ENCODE measurements at places on chromosomes 2 and 18.

GRCh38 chr2:129806317-129806716, 173.1 kb upstream of the RAB6C start:
- no peak overlapping the region for H3K27ac ChIP-seq
- peaks cover 16% of the 10 kb centered on the region for H3K27me3 ChIP-seq
- no peak overlapping the region for H3K4me3 ChIP-seq
- DNase-seq = no peak
- H3K36me3 ChIP-seq = no peaks in the 10 kb centered on the region
- no peaks in the 10 kb centered on the region for H3K4me1 ChIP-seq

DNA sequence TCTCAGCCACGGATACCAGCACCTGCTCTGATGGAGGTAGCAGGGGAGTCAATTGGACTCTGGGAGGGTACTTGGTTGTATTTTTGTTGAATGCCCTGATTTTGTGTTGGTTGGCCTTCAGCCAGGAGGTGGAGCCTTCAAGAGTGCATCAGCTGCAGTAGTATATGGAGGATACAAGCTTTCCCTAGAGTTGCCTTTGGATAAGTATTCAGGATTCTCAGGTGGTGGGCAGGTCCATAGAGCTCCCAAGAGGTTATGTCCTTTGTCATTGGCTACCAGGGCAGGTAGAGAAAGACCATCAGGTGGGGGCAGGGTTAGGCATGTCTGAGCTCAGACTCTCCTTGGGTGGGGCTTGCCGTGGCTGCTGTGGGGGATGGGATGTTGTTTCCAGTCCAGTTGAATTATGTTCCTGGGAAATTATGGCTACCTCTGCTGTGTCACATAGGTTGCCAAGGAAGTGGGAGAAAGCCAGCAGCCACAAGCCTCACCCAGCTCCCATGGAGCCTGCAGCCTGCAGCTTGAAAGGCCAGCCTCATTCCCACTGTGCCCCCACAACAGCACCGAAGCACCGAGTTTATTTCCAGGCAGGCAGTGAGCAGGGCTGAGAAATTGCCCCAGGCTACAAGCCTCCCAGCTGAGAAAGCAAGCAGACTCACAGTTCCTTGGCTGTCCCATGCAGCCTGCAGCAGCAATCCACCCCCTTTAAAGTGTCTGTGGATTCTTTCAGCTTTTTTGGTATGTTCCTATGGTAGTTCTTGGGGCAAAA, 38.6 kb upstream of the CHST9 start:
- DNase-seq = no peak
- no peak overlapping the region for H3K4me3 ChIP-seq
- no peaks in the 10 kb centered on the region for H3K36me3 ChIP-seq
- H3K27me3 ChIP-seq = no peaks in the 10 kb centered on the region
- H3K27ac ChIP-seq = no peak overlapping the region
- no peaks in the 10 kb centered on the region for H3K4me1 ChIP-seq

DNA sequence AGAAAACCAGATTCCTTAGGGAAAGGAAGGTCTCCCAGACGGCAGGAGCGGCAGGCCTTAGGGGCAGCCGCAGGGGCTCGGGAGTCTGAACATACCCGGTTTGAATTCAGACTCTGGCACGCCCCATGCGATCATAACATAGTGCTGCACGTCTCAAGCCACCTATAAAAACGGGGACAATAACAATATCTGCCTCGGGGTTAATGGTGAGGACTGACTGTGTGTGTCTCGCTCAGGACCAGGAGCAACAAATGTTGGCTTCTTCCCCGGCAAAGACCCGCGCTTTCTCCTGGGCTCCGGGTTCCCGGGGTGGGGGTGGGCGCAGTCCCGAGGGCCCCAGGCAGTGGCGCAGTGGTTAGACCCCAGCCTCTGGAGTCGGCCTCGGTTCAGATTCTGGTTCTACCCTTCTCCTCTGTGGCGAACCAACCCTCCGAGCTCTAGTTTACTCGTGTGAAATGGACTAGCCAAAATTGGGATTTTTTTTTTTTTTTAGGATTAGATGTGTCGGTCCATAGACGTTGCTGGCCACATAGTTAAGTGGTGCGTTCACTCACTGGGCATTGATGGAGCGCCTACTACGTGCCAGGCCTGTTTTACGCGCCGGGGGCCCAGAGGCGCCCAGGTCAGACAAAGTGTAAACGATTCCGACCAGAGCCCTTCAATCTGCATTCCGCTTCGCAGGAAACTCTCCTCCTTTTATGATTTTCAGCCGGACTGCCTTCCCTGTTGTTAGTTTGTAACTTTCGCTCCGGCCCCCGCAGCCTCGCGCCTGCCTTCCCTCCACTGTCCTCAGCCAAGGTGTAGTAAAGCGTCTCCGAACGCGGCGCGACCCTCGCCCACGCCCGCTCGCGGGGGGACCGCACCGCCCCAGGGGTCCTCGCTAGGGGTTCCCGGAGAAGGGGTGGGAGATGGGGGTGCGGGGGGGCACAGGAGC, 820 bp upstream of the SH3BP4 start:
- peak overlapping the region; percentile 73 for H3K4me3 ChIP-seq
- no peaks in the 10 kb centered on the region for H3K36me3 ChIP-seq
- H3K27me3 ChIP-seq = peaks cover 74% of the 10 kb centered on the region
- no peak for DNase-seq
- H3K4me1 ChIP-seq = peaks cover 4% of the 10 kb centered on the region

DNA sequence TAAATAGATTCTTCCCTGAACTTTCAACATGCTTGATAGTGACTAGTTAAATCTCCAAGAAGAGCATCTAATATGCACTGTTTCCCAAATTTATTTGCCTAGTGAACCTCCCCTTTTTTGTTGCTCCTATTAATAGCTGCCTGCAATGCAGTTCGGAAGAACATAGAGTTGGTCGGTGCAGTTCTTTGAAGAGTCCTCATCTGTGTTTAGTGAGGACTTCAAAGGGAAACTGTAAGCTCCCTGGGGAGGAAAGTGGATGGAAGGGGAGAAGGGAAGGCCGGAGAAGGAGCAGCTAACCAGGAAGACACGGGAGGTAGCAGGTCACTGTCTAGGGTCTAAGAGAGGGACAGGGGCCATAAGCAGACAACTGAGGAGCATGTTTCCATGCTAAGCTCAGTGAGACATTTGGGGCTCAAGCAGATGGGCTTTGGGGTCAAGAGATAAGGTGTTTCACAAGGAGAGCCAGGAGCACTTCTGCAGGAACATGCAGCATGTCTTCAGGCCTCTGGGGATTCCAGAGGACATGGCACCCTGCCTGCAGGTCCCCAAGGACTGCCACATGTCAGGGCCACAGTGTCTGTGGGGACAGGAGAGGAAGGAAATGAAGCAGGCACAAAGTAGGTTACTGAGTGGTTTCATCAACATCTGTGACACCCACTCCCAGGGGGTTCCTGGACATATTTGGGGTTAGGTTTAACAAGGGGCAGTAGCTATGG, 48.7 kb upstream of the ANXA4 start:
- DNase-seq = peak; percentile 16
- no peaks in the 10 kb centered on the region for H3K27me3 ChIP-seq
- no peaks in the 10 kb centered on the region for H3K36me3 ChIP-seq
- H3K27ac ChIP-seq = peak overlapping the region; percentile 80
- peaks cover 56% of the 10 kb centered on the region for H3K4me1 ChIP-seq
- H3K4me3 ChIP-seq = peak overlapping the region; percentile 11

GRCh38 chr2:38509314-38509946, 93.3 kb downstream of the HNRNPLL start:
- no peaks in the 10 kb centered on the region for H3K36me3 ChIP-seq
- H3K4me1 ChIP-seq = peaks cover 9% of the 10 kb centered on the region
- no peak overlapping the region for H3K27ac ChIP-seq
- H3K27me3 ChIP-seq = peaks cover 8% of the 10 kb centered on the region

GRCh38 chr2:54859416-54859815, 136.0 kb downstream of the EML6 start:
- no peak for DNase-seq
- no peak overlapping the region for H3K4me3 ChIP-seq
- no peaks in the 10 kb centered on the region for H3K36me3 ChIP-seq

DNA sequence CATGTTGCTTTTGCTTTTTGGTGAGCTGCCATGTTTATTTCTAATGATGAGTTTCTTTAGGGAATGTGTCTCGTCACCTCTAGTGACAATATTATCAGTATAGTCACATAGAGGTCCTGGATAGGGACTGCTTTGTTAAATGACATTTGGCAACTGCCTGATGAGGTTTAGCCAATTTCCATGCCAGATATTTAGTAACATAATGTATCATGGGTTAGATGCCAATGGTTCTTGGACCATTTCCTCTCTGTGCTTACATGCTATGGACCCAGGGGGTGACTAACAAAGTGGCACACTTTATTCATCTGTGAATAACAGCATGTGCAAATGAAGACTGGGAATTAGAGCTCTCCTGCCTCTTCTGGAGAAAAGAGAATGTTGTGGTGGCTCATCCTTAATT, 56.2 kb upstream of the RAB27B start:
- H3K27ac ChIP-seq = no peak overlapping the region
- peaks cover 23% of the 10 kb centered on the region for H3K27me3 ChIP-seq
- H3K4me1 ChIP-seq = peaks cover 25% of the 10 kb centered on the region
- DNase-seq = no peak
- H3K4me3 ChIP-seq = no peak overlapping the region

GRCh38 chr2:239806276-239806675, 218.9 kb downstream of the NDUFA10 start:
- no peaks in the 10 kb centered on the region for H3K27me3 ChIP-seq
- H3K27ac ChIP-seq = no peak overlapping the region
- H3K36me3 ChIP-seq = no peaks in the 10 kb centered on the region
- H3K4me1 ChIP-seq = no peaks in the 10 kb centered on the region

DNA sequence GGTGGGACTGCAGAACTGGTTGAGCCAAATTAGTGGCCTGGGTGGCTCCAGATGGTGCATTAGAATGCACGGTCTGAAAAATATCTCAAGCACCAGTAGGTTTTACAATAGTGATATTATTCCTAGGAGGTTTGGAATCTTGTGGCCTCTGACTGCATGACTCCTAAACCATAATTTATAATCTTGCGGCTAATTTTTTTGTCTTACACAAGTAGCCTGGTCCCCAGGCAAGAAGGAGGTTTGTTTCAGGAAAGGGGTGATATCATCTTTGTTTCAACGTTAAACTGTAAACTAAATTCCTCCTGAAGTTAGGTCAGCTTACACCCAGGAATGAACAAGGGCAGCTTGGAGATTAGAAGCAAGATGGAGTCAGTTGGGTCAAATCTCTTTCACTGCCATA, 98.9 kb upstream of the ARL4C start:
- no peak for DNase-seq
- H3K4me1 ChIP-seq = no peaks in the 10 kb centered on the region
- no peak overlapping the region for H3K27ac ChIP-seq
- H3K27me3 ChIP-seq = no peaks in the 10 kb centered on the region

DNA sequence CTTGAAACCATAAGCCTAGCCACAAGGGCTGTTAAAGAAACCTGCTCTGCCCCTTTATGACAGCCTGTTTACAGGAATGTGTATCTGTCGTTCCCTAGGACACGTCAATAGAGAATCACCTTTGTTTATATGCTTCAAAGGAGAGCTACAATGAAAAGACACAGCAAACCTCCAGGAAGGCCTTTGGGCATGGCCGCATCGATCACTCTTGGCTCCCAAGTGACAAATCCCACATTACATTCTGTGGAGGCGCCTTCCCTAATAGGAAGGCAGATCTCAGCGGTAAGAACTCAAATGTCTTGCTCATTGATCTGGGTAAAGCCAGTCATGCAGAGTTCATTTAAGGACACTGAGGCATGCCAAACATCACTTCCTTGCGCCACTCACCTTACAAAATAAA, 26.5 kb downstream of the KIAA2012 start:
- no peak overlapping the region for H3K4me3 ChIP-seq
- H3K4me1 ChIP-seq = no peaks in the 10 kb centered on the region
- H3K36me3 ChIP-seq = no peaks in the 10 kb centered on the region
- no peak for DNase-seq
- H3K27ac ChIP-seq = no peak overlapping the region

GRCh38 chr18:12597760-12598159, 60.1 kb downstream of the SPIRE1 start:
- peaks cover 45% of the 10 kb centered on the region for H3K4me1 ChIP-seq
- no peak overlapping the region for H3K4me3 ChIP-seq
- DNase-seq = no peak
- no peaks in the 10 kb centered on the region for H3K27me3 ChIP-seq
- no peak overlapping the region for H3K27ac ChIP-seq

- H3K27ac ChIP-seq = no peak overlapping the region
- no peaks in the 10 kb centered on the region for H3K36me3 ChIP-seq
- no peaks in the 10 kb centered on the region for H3K4me1 ChIP-seq
Observed at GRCh38 chr18:27666016-27666415, 480.9 kb upstream of the CHST9 start.

GRCh38 chr2:240713928-240714746, 22.5 kb downstream of the AQP12A start:
- no peaks in the 10 kb centered on the region for H3K27me3 ChIP-seq
- no peaks in the 10 kb centered on the region for H3K36me3 ChIP-seq
- no peak overlapping the region for H3K4me3 ChIP-seq
- no peak for DNase-seq
- no peak overlapping the region for H3K27ac ChIP-seq

- no peak overlapping the region for H3K27ac ChIP-seq
- DNase-seq = no peak
- H3K27me3 ChIP-seq = no peaks in the 10 kb centered on the region
- peaks cover 30% of the 10 kb centered on the region for H3K4me1 ChIP-seq
Observed at GRCh38 chr2:105732955-105733607, 11.6 kb upstream of the NCK2 start.

DNA sequence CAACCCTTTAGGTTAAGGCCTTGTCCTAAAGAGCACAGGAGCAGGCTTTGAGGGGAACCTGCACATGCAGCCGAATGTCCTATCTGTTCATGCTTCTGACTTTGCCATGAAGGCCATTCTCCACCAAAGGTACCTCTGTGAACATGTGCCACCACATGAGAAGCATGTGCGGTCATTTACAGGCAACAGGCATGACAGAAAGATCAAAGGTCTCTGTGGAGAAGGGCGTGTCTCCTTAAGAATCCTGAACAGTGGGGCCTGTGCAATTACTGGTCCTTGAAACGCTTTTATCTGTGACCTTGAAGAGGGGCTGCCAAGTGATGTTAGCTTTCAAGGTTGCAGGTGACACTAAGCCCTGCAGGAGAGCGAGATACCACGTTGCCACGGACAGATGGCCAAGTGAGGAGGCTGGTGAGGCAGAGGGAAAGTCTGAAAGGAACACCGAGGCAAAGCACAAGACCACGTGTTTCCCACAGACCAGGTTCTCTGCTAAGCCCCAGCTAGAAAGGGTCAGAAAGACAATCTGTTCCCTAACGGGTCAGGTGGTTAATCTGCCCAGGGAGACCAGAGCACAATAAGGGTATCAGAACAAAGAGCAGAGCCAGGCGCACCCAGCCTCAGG, 19.5 kb upstream of the POMC start:
- no peak for DNase-seq
- no peaks in the 10 kb centered on the region for H3K36me3 ChIP-seq
- no peak overlapping the region for H3K27ac ChIP-seq
- H3K4me3 ChIP-seq = no peak overlapping the region

DNA sequence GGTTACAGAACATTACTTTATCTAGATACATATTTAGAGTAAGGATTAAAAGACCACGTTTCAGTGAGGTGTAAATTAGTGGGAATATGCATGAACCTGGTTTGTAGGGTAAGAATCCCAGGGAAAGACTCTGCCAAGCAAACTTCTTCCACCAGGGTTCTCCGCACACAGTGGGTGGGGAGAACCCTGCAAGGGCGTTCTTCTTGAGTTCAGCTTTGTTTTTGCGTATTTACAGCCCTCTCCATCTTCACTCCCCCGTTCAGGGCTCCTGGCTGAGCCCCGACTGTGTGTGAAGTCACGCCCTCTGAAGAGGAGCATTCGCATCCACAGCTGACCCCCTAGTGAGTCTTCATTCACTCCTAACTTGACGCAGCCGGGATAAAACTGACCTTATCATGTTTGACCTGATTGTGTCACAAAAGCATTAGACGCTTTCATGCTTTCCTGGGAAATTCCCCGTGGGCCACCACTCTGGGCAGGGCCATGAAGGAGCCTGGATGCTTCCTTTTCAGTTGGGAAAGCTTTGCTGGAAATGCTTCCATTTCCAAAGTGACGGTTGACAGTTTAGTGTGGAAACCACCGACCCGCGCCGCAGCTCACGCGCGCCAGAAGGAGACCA, 1.0 kb downstream of the ALKAL2 start:
- H3K27ac ChIP-seq = no peak overlapping the region
- peaks cover 8% of the 10 kb centered on the region for H3K4me1 ChIP-seq
- H3K36me3 ChIP-seq = peaks cover 37% of the 10 kb centered on the region
- H3K27me3 ChIP-seq = peaks cover 29% of the 10 kb centered on the region

All from activated T-helper 2 cell treated with anti-CD3 and anti-CD28 coated beads, Interferon-gamma antibody, Interleukin-2, Interleukin-4, amounts not matched to agents 10 μg/mL and 5 μg/mL and 100 μg/mL, durations not matched to agents 14 hours and 24 hours and 36 hours (primary cell).